Stimulated activated CD8-positive, alpha-beta memory T cell treated with anti-CD3 and anti-CD28 coated beads, Interleukin-7, amount 100 ng/mL, for 1 hour (primary cell): ENCODE measurements at places on chromosomes 7 and 10.

- no peak for DNase-seq
Observed at GRCh38 chr10:34737772-34738169, 77.3 kb downstream of the PARD3 start.

- DNase-seq, result no peak
Observed at GRCh38 chr7:51161937-51162336, 154.7 kb downstream of the COBL start.

DNA sequence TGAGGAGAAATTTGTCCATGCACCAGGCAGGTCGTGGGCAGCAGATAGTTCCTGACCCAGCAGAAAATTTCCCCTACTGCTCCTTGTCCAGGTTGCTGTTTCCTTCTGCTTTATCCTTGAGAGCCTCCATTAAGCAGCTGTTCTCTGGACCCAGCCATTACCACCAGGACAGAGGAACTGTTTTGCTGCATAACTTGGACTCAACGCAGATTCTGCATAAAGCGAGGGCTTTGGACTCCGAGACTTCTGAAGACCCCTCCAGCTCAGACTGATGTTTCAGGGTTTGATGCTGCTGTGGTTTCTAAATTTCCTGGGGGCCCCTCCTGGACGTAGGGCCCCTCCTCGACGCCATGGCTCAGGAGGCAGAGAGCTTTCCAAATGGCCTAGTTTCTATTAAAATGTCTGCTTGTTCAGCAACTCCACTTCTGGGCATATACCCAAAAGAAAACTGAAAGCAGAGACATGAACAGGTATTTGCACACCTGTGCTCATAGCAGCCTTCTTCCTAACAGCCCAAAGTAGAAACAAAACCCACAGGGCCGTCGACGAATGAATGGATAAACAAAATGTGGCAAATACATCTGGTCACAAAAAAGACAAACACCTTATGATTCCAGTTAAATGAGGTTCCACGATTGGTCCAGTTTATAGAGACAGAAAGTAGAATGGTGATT lies 28.3 kb upstream of the LMTK2 start:
- DNase-seq, result no peak

- no peak for DNase-seq
Observed at GRCh38 chr10:132627666-132628531, 90.3 kb downstream of the INPP5A start.

DNA sequence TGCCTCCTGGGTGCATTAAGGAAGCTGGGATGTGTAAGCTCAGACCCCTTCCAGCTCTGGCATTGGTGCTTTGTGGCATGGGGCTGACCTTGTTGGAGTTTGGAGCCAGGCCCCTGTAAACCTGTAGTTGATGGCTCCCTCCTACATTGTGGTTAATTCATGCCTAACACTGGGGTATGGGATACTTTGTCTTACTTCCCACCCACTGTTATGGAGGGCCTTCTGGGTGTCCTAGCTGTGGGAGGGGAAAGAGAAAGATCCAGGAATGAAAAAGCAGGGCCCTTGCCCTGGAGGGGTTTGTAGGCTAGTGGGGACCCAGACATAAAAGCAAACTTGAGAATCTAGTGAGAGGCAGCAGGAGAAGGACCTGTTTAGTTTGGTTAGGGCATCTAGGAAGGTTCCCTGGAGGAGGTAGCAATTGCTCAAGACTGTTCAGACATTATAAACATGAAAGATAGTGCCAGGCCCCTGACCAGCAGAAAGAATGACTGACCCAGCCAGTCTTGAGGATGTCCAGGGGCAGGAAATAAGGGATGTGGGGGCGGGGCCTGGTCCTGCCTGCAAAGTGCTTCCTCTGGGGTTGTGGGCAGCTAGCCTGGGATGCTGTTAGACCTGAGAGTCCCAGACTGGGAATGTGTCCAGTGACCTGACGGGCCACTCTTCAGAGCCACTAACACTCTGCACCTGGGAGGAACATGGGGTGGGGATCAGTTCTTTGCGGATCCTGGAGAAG lies 6.6 kb downstream of the ADAMTS14 start:
- DNase-seq, result no peak

DNA sequence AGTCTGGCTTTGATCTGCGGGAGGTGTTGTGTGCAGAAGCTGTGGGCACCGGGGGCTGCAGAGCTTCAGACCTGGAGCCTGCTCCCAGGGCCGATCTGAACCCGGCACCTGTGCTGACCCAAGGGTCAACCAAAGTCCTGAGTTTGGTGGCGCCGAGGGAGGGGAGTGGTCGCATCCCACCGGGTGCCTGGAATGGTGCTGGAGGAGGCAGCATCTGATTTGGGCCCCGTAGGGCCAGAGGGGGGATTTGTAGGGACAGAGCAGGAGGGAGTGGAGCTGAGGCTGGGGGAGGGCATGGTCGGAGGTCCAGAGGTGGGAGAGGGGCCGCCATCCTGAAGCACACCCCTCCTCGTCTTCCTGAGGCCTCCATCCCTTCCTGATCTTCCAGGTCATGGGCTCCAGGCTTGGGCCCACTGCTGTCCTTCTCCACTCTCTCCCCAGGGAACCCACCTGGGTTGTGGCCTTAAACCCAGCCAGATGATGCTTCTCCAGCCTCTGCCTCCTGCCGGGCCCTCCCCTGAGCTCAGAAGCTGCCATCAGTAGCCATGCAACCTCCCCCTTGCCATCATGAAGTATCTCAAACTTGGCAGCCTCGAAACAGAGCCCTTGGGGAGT lies 112.9 kb downstream of the LHPP start:
- DNase-seq, result no peak
